ENCODE measurements at places on chromosomes 3 and 15.
A peak's percentile ranks its signal among the peaks of the same experiment; 100 is the strongest.

GRCh38 chr3:108118038-108118768 lies 27.4 kb upstream of the CD47 start:
- no peak for DNase-seq

GRCh38 chr3:189953551-189953950 lies 167.1 kb downstream of the P3H2 start:
- DNase-seq = no peak

DNA sequence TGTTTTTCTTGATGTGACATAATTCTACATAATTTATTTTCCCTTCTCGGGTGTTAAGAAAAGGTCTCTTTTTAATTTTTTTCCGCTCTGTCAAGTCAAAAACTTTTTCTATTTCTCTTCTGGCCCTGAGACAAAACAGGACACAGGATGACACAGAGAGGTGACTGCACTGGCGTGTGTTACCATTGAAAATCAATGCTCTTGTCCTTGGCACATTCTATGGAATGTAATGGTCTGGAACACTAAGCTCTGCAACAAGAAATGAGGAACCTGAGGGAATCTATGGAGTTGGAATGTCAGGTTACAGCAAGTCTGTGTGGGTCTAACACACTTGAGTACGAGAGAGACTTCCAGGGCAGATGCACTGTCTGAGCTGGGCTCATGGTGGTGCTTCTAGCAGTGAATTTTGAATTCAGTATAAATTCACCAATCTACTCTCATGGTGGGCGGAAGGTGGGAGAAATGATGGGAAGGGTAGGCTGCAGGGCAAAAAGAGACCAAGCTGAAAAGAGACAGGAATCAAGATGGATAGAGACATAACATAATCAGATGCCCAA lies 508.3 kb downstream of the TUSC7 start:
- DNase-seq = peak; percentile 9

DNA sequence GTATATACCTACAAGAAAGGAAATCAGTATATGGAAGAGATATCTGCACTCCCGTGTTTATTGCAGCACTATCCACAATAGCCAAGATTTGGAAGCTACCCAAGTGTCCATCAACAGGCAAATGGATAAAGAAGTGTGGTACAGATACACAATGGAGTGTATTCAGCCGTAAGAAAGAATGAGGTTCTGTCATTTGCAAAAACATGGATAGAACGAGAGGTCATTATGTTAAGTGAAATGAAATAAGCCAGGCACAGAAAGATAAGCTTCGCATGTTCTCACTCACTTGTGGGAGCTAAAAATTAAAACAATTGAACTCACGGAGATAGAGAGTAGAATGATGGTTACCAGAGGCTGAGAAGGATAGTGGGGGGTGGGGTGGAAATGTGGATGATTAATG lies 53.1 kb downstream of the FAM81A start:
- DNase-seq = peak; percentile 92

- no peak for DNase-seq
Observed at GRCh38 chr3:110031975-110032374, 694.6 kb upstream of the DPPA4 start.
